ENCODE measurements at places on chromosomes 7 and 10. TPM values are rescaled to one million over a fixed set of nuclear protein-coding genes. Genes with fewer than 3 reads are reported as not detected.

The PTN gene
- polyA plus RNA-seq, result not detected

The TMEM26 gene
- polyA plus RNA-seq, result not detected

The ARPC1B gene
- 728 TPM for polyA plus RNA-seq

The TACR2 gene
- polyA plus RNA-seq, result 0.16 TPM

The FLNC gene
- not detected for polyA plus RNA-seq

The UCN3 gene
- not detected for polyA plus RNA-seq

The IMMP2L gene
- 23.2 TPM for polyA plus RNA-seq

The GPR26 gene
- not detected for polyA plus RNA-seq

The CACNA2D1 gene
- not detected for polyA plus RNA-seq

The CYP26C1 gene
- not detected for polyA plus RNA-seq

The ITIH5 gene
- polyA plus RNA-seq, result not detected

The HSPA12A gene
- 6.7 TPM for polyA plus RNA-seq

The PILRA gene
- 2.3 TPM for polyA plus RNA-seq

The OPN4 gene
- polyA plus RNA-seq, result not detected

The AGAP9 gene
- 0.90 TPM for polyA plus RNA-seq

The GPER1 gene
- 0.66 TPM for polyA plus RNA-seq

The EPHA1 gene
- 0.80 TPM for polyA plus RNA-seq

The WIPF3 gene
- not detected for polyA plus RNA-seq

The ZNF853 gene
- 1.5 TPM for polyA plus RNA-seq

The NRCAM gene
- polyA plus RNA-seq, result 0.49 TPM

The NME8 gene
- not detected for polyA plus RNA-seq

The ZPBP gene
- not detected for polyA plus RNA-seq

The PEX1 gene
- 6.2 TPM for polyA plus RNA-seq

The CALCR gene
- not detected for polyA plus RNA-seq

The C10orf67 gene
- polyA plus RNA-seq, result not detected

The CHAT gene
- polyA plus RNA-seq, result not detected

The WNT2 gene
- not detected for polyA plus RNA-seq

The HYAL4 gene
- polyA plus RNA-seq, result not detected

The HOXA11 gene
- not detected for polyA plus RNA-seq

The RGS10 gene
- polyA plus RNA-seq, result 42.7 TPM

The CHST12 gene
- polyA plus RNA-seq, result 24.9 TPM

The FGFR2 gene
- polyA plus RNA-seq, result not detected

The MKX gene
- not detected for polyA plus RNA-seq

The TEX47 gene
- not detected for polyA plus RNA-seq

The PRLHR gene
- polyA plus RNA-seq, result not detected

The RARRES2 gene
- polyA plus RNA-seq, result not detected

The HOXA2 gene
- not detected for polyA plus RNA-seq

The IDI2 gene
- not detected for polyA plus RNA-seq

The TMEM176B gene
- polyA plus RNA-seq, result 2.4 TPM

The SLC25A13 gene
- polyA plus RNA-seq, result 15.0 TPM

The GRB10 gene
- 0.11 TPM for polyA plus RNA-seq

The ACSL5 gene
- 52.3 TPM for polyA plus RNA-seq

The C10orf90 gene
- not detected for polyA plus RNA-seq

The IFIT1B gene
- polyA plus RNA-seq, result not detected

The TMEM236 gene
- not detected for polyA plus RNA-seq

The CALML5 gene
- polyA plus RNA-seq, result not detected

The TRIM56 gene
- 15.0 TPM for polyA plus RNA-seq

The MYH16 gene
- polyA plus RNA-seq, result not detected

The JAZF1 gene
- polyA plus RNA-seq, result 13.7 TPM

The AZGP1 gene
- polyA plus RNA-seq, result not detected

The ATOH7 gene
- not detected for polyA plus RNA-seq

The LIPM gene
- polyA plus RNA-seq, result not detected

The GRM3 gene
- not detected for polyA plus RNA-seq
